NCI-H2171 (cell line): ENCODE measurements at places on chromosomes 12 and 14.

- no peak for DNase-seq
These were observed 53.7 kb downstream of the FBXL14 start for GRCh38 chr12:1540690-1541089.

DNA sequence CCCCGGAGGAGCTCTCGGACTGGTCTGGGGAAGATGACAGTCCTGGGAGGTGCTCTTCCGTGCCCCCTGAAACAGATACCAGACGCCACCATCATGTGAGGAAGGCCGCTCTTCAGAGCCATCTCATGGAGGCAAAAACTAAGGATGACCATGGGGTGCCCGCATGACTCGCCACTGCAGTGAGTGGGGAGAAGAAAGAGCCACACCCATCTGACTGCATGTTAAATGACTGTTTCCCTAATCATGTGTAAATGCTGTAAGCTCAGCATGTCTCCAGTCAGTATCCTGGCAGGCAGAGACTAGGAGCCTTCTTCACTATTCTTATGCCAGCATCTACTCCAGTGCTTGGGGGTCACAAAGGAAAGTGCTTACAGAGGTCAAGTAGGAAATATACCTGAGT, 4.0 kb downstream of the STON2 start:
- DNase-seq = no peak

DNA sequence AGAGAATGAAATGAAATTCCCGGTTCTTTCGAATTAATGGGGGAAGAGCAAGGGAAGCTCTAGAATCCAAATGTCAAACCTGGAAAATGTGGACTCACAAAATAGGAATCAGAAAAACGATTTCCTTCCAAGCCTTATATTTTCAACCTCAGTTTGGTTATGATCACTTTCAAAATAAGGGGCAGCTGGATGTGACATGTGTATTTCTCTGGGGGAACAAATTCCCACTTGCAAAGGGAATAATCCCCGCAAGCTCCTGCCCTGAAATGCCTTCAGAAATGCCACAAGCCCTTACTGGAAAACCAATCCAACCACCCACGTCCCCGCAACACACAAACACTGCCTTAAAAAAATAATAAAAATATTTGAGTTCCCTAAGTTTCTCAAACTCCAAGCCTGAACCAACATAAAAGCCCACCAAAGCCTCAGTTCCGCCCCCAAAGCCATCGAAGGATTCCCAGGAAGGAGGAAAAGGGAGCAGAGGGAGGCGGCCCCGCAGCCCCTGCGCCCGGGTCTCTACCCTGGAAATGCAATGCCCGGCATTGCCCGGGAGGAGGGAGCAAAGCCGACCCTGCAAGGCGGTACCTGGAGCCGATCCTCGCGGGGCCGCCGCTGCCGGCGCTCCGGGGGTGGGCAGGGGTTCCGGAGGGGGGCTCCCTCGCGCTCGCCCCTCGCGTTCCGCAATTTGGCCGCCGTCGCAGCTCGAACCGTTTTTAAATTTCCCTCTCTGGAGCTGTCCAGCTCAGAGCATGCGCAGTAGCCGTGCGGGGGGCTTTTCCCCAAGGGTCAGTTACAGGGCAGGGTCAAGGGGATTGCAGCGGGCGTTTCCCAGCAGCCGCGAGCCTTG, at the start of gene FOXN4:
Gene FOXN4, minus strand, starts transcription at position 751 of the 847 bp plus-strand sequence. CDS start 963 bp downstream, outside the sequence.
- no peak for DNase-seq

GRCh38 chr14:69670093-69670492, 58.7 kb downstream of the SUSD6 start:
- DNase-seq = no peak

- DNase-seq = no peak
These were observed 97.8 kb downstream of the VRK1 start for GRCh38 chr14:96894966-96895365.

GRCh38 chr12:65597527-65597926, 226.8 kb upstream of the HMGA2 start:
- DNase-seq = no peak

DNA sequence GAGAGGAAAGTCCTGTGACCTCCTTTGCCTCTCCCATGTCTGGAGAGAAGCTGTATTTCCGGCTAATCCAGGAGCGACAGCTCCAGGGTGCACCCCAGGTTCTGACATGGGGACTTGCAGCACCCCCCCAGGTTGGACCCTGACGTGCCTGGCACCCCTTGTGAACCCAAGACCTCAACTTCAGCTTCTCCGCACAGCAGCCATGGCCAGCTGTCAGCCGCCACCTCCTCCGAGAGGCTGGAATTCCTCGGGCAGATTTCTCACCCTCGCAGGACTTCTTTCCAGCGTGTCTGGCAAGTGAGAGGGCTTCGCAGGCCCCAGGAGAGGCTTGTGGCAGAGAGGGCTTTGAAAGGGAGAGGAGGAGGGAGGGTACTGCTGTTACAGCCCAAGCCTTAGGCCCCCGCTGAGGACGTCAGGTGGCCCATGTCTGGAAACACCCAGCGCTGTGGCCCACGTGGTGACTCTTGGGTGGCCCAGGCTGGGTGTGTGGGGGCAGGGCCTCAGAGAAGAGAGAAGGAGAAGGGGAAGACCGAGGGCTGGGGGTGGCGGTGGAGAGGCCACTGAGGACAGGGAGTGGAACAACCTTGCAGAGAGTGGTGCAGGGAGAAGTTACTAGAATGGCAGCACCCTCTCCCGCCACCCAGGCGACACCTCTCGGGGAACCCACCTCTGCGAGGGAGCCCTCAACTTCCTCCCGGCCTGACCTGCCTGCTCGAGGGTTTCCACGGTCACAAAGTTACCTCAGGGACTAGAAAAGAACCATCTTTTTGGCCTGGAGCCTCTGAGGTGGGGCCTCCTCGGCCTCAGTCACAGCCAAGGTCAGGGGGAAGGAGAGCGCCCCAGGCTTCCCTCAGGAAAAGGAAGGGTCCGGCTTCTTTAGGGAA, 11.7 kb upstream of the RPS6KL1 start:
- no peak for DNase-seq

GRCh38 chr14:105536051-105536450, 9.7 kb downstream of the TMEM121 start:
- no peak for DNase-seq

DNA sequence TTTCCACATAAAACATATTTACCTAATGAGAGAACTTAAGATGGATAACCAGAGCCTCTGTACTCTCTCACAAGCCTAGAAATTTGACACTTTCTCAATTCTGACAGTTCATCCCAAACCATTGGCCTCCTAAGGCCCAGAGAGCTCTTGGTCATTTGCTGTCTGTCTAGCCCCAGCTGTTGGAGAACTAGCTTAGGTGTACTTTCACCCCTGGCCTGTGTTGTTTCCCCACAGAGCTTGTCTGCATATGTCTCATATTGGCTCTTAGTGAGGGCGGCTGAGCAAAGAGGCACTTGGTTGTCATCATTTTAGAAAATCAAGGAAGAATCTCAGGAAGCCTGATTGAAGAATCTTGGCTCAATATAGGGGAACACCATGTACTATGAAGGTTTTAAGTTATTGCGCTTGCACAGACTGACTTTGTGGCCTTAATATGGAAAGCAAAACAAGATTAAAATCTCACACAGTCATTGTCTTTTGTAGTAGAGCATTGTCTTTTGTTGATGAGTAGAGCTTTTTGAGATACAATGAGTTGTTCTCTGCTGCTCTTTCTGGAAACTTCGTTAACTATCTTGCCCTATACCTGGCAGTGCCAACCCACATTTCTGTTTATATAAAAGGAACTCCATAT, 324.6 kb downstream of the RAD51B start:
- DNase-seq = no peak

- DNase-seq = no peak
These were observed 7.2 kb downstream of the NFYB start for GRCh38 chr12:104130760-104131159.

DNA sequence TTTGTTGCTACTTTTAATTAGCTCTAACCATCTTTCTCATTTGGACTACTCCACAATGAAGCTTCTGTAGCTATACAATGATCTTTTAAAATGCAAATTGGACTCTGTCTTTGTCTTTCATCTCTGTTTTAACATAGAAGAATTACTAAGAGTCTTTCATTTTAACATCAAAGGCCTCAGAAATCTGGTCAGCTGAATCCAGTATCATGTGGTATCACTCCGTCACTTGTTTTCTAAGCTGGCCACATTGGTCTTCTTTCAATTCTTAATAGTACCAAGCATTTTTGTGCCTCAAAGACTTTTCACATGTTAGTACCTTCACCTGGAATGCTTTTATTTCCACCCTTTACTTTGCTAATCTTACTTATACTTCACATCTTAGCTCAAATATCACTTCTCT, 95.5 kb upstream of the SLC16A7 start:
- DNase-seq = no peak

GRCh38 chr14:53390008-53390407, 236.9 kb upstream of the DDHD1 start:
- DNase-seq = no peak

GRCh38 chr12:10540776-10541205, 35.1 kb downstream of the EIF2S3B start:
- no peak for DNase-seq

DNA sequence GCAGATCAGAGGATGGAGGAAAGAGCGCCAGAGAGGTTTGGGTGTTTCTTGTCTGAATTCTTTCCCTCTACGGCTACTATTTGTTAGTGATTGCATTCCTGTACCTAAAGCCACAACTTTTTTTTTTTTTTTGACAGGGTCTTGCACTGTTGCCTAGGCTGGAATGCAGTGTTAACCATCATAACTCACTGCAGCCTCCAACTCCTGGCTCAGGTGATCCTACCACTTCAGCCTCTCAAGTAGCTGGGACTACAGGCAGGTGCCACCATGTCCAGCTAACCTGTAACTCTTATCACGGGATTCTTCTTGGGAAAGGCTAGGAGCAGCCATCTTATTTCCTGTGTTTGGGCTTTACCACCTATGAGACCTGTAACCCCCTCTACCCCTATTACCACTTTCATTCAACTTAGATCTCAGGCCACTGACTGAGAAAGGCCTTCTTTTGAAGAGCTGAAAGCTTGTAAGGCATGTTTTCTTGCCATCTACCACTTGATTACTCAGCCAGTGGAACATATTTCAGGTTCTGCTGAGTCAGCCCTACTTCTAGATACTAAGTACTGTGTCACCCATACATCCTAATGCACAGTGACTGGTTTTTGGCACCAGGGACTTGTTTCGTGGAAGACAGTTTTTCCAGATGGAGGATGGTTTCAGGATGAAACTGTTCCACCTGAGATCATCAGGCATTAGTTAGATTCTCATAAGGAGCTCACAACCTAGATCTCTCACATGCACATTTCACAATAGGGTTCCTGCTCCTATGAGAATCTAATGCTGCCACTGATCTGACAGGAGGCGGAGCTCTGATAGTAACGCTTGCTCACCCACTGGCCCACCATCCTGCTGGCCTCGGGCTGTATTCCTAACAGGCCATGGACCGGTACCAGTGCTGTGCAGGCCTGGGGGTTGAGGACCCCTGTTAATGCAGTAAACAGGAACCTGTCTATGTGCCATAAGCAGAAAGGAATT, 6.9 kb downstream of the VEZT start:
- DNase-seq = no peak

- DNase-seq = no peak
These were observed 139.3 kb downstream of the SSPN start for GRCh38 chr12:26334621-26335124.

DNA sequence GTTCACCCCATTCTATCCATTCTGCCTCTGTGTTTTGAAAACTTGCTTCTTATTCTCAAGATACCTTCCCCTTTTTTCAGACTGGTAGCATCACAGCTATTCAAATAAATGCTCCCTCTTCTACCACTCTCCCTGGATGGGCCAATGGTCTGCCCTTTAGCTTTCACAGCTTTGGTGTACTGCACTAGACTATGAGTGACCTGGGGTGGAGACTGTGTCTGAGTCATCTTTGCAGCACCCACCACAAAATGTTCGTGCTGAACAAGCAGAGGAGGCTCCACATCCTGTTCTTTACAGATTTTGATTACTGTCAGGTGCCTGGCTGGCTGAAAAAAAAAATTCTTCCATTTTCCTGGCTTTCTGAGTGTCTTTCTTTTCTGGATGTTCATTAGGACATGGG, 1104.1 kb upstream of the TMEM132C start:
- no peak for DNase-seq

- DNase-seq = no peak
These were observed 24.2 kb downstream of the RPH3A start for GRCh38 chr12:112815589-112816321.

GRCh38 chr14:51781381-51781780, 79.0 kb upstream of the GNG2 start:
- no peak for DNase-seq

- DNase-seq = no peak
These were observed 120.2 kb downstream of the SAMD4A start for GRCh38 chr14:54686871-54687749.

DNA sequence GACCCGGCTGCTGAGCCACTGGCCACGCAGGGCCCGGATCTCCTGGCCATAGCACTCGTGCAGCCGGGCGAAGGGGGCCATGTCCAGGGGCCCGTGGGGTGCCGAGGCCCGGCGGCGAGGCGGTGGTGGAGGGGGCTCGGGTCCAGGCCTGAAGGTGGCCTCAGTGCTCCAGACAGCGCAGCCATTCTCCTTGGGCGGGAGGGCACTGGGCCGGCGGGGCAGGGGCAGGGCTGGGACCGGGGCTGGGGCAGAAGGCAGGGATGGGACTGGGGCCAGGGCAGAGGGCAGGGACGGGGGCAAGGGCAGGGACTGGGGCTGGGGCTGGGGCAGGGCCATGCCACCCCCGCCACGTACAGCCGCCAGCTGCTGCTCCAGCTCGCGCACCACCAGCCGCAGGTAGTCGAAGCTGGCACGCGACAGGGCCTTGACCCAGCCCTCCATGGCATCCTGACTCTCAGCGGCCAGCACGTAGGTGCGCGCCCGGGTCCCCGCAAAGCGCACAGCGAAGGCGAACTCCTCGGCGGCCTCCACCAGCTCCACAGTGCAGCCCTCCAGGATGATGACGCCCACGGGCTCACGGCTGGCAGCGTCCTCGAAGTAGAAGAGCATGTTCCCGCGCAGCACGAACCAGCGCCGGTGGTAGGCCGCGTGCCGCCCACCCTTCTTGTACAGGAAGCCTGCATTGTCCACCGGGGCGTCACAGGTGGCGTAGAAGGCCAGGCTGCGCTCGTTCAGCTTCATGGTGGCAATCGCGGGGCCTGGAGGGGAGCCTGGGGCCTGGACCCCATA, 6.0 kb downstream of the PHETA1 start:
- DNase-seq = no peak

- DNase-seq = no peak
These were observed 1.7 kb upstream of the PA2G4 start for GRCh38 chr12:56102683-56103065.

DNA sequence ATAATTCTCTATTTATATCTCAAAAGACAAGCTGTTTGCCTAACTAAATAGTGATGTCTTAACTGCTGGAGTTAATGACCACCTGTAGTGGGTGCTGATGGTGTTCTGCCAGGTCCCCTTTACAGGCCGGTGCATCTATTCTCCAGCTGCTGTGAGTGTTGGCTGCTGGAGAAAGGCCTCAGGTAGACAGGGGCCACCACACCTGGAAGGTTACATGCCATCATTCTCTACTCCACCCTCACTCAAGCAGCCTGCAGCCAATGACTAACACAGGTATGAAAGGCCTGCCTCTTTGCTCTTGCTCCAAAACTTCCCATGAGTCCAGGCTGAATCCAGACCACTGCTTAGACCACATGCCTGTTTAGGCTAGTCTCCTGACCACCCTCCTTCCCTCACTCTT, 73.9 kb downstream of the RPS6KA5 start:
- no peak for DNase-seq
